Dermis microvascular lymphatic vessel endothelial cell (primary cell): ENCODE measurements at places on chromosomes 1 and 21. TPM values are rescaled to one million over a fixed set of nuclear protein-coding genes. Genes with fewer than 3 reads are reported as not detected.

DNA sequence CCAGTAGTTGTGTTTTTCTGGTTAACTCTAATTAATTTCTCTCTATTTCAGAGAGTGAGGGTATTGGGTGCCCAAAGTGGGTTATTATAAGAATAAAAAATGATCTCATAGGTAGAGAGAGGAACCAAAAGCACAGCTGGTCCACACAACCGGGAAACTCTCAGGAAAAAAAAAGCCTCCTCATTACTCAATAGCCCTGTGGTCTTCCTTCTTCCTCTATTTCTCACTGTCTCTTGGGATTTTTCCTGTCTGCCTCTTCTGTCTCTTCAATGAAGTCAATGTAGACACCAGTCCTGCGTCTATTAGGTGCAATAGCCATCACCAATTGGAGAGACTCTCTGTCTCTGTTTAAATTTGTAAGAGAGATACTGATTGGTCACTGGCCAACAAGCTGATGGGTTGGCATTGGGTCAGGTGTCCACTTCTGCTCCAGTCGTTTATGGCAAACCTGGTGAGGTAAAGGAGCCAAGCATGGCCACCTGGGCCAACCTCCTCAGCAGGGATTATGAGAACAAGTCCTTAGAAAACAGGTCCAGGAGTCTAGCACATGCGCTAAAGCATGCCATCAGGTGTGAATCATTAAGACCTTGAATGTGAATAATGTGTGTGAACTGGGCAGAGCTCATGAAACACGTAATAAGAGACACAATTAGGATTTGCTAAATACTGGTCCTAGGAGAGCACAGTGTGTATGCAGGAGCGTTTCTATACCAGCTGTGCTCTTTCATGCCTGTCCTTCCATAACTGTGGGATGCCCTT lies 443.0 kb upstream of the RUNX1 start:
- DNase-seq = no peak

DNA sequence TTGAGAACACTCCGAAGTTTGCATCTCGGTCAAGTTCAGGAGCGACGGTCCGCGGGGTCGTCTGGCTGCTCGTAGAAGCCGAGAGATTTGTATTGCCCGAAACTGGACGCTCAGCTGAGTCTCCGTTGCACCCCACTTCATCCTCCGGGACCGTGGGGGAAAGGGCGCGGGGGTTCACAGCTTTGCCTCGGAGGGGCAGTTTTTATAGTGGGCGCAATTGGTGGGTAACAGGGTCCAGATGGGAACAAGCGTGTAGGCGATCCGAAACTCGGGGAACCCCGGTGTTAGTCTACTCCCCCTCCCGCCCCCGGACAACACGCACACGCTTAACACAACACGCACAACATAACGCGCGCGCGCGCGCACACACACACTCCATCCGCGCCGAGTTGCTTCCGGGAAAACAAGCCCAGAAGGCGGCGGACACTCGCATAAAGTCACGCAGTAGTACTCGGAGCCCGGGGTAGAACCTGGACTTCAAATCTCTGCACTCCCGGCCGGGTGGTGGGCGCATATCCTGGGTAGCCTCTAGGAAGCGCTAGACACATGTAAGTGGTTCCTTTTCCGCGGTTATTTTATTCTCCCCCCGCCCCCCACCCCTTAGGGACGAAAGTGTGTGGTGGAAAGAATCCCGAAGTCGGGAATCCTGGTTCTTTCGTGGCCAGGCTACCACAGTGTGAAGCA lies 1.1 kb upstream of the JUN start:
- DNase-seq = peak; percentile 94

DNA sequence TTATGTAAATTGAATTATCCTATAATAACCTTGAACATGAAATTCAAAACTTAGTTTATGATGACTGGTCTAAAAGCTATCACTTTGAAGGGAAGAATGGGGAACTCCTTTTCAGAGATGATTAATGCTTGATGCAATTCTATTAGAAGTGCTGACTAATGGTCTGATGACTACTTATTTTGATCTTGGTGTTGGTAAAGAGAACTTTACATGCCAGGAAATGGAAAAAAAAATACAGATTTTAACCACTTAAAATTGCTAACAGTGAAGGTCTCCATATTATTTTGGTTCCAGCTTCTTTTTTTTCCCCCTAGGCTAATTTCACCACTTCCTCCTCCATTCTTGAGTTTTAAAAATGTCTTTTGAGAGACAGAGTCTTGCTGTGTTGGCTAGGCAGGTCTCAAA lies 22.9 kb downstream of the S1PR1 start:
- no peak for DNase-seq

GRCh38 chr1:53833393-53833792 lies 4.7 kb downstream of the NDC1 start:
- no peak for DNase-seq

DNA sequence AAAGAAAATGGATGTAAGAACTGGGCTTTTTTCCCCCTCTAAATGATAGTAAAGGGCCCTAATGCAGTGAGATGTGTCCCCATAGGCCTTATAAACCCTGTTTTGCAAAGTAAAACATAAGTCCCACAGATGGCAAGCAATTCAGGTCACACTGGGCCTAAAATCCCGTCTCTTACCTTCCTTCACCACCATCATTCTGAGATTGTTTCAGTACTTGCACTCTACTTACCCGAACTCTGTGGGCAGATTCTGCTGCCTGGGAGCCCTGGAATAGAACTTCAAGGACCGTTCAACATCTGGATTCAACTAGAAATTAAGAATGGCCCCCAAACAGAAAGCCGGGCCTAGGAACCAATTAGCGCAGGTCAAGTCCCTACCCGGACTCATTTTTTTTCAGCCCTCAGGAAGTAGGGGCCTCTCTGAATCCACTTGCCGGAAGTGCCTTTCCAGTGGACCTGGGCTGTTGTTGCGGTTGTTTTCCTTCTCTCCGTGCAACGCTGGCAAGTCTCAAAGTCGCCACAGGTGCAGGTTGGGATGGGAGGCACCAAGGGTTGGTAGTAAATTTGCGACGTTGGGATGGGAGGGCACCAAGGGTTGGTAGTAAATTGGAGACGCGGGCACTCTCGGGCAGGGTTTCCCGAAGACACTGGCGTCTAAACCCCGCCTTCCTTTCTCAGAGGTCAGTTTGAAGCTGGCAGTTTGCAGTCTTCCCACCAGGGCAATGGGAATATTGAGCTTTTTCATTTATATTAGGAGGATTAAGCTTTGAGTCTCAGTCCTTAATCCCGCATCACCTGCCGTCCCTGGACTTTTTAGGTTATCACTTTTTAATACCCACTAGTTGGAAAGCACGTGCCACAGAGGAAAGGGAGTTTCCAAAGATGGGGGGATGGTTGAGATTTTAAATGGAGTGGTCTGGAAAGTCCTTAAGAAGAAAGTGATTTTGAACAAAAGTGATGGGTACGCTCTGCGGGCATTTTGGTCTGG lies at the start of gene TMEM69:
Gene TMEM69, plus strand, starts transcription at position 428 of the 987 bp plus-strand sequence. CDS start 2,888 bp downstream, outside the sequence.
- DNase-seq = peak; percentile 90

DNA sequence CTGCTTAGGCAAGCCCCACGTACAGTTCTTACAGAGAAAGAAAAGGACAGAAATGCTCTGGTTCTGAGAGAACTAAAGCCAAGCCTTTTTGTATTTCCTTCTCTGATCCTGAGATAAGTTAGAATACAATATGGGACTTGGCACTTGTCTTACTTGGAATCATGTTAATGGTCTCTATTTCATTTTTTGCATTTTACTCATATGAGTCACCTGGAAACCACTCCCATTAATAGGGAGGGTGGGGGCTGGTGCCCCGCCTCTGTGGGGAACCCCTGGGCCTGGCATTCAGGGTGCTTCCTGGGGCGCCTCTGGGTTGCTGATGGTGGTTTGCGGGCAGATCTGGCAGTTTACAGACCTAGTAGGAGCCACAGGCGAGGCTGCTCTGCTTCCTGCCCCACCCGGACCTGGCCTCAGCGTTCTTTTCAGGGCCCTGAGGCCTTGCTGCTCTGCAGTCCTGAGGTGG lies 26.7 kb downstream of the TSPAN2 start:
- peak; percentile 67 for DNase-seq

DNA sequence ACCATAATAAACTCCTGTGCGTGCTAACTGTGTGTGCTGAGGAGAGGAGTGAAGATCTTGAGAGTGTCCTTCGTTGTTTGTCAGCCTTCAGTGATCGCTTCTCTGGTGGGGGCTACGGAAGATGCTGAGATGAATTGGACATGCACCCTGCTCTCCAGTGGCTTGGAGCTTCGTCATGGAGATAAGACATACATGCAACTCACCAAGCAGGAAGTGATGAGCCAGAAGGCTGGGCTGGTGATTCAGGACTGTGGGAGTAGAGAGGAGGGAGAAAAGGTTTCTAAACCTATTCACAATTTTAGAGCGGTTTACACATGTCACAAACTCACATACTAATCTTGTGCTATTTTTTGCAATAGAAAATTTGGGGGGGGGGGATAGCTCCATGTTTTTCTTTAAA lies 128.9 kb upstream of the ADAR start:
- peak; percentile 39 for DNase-seq

- DNase-seq = no peak
Measured at GRCh38 chr1:27811741-27812500, 18.7 kb upstream of the PPP1R8 start.

DNA sequence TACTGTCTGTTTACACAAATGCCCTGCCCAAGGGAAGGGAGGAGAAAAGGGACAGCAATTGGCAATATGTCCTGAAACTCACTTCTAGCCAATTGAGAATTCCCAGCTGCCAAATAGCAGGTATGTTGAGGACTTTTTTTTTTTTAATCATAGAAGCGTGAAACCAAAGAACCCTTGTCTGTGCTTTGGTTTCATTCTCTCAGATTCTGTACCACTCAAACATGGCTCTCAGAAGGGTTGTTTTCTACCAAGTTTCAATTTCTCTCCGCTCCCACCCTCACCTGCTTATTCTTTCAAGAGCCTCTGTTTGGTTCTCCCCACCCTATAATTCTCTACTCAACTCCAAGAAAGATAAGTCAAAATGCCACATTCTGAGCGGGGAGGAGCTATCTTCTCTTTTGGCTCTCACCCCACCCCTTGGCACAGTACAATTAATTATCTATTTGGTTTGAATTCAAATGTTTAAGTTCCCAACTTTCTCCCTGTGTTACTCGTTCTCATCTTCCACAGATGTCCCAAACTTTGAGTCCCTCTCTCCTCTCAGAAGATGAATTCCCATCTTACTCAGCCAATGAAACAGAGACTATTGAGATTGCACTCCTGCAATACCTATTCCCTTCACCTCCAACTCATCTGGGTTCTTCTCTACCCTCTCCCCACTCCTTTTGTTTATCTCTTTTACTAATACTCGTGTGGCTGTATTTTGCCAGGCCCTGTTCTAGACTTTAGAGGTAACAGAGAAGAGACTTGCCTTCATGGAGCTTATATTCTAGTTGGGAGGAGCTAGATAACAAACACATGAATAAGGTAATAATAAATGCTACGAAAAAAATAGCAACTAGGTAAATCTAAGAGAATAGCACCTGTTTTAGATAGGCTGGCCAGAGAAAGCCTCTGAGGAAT lies 3.9 kb upstream of the TP53BP2 start:
- DNase-seq = no peak

GRCh38 chr1:114719424-114719787 lies 2.8 kb upstream of the NRAS start:
- no peak for DNase-seq

ZNF281 gene
- total RNA-seq = 16.2 and 18.6 TPM in 2 replicates

DNA sequence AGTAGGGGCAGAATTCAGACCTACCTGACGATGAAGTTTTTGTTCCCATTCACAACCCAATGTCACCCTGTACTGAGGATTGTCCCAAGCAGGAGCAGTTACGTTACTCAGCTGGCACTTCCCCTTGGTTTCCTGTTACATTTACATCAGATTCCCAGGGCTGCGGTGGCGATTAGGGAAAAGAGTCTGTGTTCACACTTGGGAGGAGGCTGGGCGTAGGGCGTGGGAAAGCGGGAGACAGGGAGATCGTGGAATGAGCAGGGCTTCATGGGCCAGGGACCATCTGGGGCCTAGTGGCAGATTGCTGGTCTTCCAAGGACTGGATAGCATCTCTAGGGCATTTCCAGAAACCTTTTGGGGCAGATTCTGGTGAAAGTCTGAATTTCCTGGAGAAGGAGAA lies 39.0 kb downstream of the TBX19 start:
- peak; percentile 77 for DNase-seq

GPR37L1 gene
- total RNA-seq = not detected in 2 replicates

KCNT2 gene
- under 0.01 and 0.13 TPM in 2 replicates for total RNA-seq

- DNase-seq = no peak
Measured at GRCh38 chr1:8431019-8431418, 113.1 kb downstream of the SLC45A1 start.

GRCh38 chr1:241495741-241496140 lies 23.8 kb downstream of the FH start:
- DNase-seq = no peak

KLF17 gene
- not detected in 2 replicates for total RNA-seq

GRCh38 chr1:3069491-3070308 lies 697 bp downstream of the PRDM16 start:
- DNase-seq = peak; percentile 33

DNA sequence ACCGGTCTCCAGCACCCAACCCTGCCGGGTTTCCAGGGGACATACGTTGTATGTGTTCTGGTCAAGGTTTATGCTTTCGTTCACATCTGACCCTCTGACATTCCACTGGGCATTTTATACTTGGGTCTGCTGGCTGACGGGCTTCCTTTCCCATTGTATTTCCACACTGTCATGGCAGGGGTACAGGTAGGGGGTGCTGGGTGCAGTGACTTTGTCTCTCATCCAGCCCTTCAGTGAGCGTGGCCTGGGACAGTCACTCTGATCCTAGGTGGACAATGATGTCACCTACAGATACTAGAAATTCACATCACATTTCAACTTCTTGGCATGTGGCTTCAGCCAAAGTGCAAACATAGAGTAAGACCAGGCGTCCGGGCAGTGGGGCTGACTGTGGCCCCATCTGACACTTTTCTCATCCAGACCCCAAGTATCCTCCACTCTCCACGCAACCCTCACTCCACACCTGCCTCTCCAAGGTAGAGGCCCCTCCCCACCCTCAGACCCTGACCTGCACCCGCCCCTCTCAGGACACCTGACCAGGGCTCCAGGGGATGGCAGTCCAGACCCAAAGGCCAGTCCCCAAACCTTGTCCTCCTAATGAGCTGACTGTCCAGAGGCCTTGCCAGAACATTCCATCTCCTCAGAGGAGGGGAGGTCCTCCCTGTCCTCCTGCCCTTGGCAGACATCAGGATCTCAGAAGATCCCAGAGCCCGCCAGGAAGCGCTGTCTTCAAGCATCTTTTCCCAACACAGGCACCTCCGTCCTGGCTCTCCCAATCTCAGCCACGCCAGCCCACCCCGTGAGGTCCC lies 743 bp upstream of the KRTAP10-10 start:
- DNase-seq = no peak

DNA sequence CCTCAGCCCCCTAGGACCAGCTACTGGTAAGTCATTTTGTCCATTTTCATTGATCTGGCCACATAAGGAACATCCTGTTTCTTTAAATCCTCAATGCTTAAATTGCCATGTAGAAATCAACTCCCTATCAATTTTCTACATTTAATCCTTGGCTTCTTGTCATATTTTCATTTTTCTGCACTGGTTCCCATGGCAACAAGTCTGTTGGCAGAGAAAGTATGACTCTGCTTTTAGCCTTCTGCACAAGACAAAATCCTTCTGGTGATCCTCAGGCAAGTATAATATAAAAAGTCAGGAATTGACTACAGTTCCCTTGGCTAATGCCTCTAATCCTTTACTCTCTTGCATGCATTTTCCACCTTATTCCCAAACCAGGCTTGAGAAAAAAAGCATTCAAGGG lies 65.0 kb downstream of the LRRC40 start:
- peak; percentile 2 for DNase-seq
